Activated B cell treated with CpG ODN at 0.5 μM for 24 hours (primary cell): ENCODE measurements at places on chromosomes 2 and 18. TPM values are rescaled to one million over a fixed set of nuclear protein-coding genes. Genes with fewer than 3 reads are reported as not detected.

Gene PLA2R1
- not detected in 2 replicates for total RNA-seq

DNA sequence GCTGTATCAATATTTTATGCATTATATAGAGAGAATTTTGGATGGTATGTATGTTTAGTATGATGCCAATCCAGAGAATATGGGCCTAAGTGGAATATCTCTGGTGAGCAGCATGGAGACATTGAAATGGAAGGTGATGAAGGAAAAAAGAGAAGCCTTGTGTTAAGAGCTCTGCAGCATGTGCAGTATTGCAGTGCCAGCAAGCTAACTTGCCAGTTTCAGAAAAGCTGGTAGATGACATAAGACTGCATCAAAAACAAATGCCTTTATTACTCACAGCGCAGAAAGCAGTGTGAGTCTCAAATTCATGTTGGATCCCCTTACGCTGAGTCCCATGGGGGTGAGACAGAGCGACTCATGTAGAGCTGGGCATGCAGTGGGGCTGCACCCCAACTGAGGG lies 280.2 kb downstream of the CTNNA2 start:
- no peak for DNase-seq

GRCh38 chr18:64099244-64099643 lies 49.6 kb downstream of the LINC00305 start:
- DNase-seq, result no peak

Gene L3MBTL4
- total RNA-seq, result 10.6 and 12.3 TPM in 2 replicates

GRCh38 chr2:130337735-130338325 lies 4.9 kb upstream of the IMP4 start:
- DNase-seq, result no peak

Gene ADD2
- total RNA-seq, result 12.5 and 15.4 TPM in 2 replicates

- DNase-seq, result no peak
Measured at GRCh38 chr18:58313491-58314032, 269.5 kb downstream of the NEDD4L start.

- no peak for DNase-seq
Measured at GRCh38 chr2:134647607-134648256, 71.1 kb downstream of the TMEM163 start.

- DNase-seq, result no peak
Measured at GRCh38 chr2:181632733-181633401, 24.0 kb downstream of the CERKL start.

DNA sequence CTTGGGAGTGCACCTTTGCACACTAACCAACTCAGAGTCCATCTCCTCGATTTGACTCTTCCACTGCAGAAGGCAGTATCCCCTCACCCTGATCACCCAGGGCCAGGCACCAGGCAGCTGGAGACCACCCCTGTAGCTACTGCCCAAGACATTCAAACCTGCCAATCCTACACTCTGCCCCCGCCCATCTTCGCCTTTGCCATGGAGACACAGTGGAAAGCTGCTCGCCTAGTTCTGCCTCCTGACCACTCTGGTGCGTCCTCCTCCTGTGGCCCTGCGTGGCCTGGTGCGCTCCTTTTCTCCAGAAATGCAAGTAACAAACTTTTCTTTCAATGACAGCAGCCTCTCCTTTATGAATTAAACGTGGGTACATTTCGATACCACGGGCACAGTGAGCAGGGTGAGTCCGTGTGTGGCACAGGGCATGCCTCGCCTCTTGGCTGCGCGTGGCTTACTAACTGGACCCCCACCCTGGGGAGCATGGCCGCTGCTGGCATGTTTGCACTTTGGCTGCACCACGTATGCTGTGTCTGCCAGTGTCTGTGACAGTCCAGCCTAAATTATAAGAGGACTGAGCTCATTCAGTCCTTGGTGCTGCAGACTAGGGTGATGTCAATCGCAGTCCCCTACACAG lies 47.6 kb downstream of the LONRF2 start:
- DNase-seq, result no peak

- DNase-seq, result no peak
Measured at GRCh38 chr2:74534411-74534810, 4.7 kb downstream of the HTRA2 start.

DNA sequence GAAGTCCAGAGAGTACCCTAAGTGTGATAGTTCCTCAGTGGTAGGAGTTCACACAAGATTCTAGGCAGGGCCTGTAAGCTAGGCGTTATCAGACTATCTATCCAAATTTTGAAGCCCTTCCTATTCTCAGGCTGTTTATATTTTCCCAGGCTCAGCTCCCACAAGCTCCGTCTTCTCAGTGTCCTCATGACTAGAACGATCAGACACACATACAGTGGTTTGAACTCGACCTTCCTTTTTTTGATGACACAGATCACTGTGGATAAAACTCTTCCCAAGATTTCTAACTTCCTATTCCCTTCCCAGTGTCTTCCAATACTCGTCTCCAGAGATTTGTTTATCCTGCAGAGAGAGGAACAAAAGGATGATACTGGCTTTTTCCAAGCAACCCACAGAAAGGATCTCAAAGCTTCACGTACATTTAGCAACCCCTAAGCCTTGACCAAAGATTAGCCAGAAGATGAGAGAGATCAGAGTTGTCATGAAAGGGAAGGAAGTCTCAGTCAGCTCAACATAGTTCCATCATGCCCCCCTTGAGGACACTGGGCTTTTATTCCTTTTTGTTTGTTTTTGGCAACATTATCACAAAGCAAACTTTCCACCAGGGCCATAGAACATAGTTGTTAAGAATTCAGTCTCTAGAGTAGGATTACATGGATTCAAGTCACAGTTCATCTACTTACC lies 42.3 kb upstream of the DOK6 start:
- DNase-seq, result no peak

- no peak for DNase-seq
Measured at GRCh38 chr2:236986524-236987330, 99.0 kb upstream of the COPS8 start.

DNA sequence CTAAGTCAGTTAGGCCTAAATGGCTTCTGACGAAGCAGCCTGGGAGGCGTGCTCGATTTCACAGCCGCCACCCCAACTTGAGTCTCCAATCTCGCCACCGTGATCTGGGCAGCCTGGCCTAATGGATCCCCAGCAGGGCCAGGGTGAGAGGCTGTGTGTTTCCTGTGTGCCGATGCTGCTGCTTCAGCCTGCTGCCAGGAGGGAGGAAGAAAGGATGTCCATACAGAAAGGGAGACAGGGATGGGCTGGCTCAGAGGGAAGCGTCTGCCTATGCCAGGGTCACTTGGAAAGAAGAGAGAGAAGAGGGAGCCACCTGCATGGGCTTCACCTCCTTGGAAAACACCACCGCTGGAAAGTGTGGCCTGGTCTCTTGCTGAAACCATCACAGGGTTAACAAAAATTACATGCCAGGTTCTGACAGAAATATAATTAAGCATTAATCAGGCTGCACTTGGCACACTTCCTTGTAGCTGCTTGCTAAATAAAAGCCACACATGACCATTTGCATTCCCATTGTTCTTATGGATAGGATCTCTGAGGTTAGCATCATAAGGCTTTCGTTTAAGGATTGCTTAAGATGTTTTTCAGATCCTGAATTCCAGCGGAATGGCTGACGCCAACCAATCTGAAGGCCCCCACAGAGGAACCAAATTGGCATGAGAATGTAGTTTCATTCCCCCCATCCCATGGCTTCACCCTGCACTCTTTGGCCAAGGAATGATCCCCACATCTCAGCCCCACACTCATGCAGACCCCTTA lies 108.8 kb upstream of the SLC1A4 start:
- DNase-seq, result no peak

GRCh38 chr2:107008843-107009242 lies 122.9 kb upstream of the ST6GAL2 start:
- DNase-seq, result no peak

- DNase-seq, result no peak
Measured at GRCh38 chr2:41771710-41772109, 276.1 kb upstream of the PKDCC start.

Gene IL37
- total RNA-seq, result not detected in 2 replicates

DNA sequence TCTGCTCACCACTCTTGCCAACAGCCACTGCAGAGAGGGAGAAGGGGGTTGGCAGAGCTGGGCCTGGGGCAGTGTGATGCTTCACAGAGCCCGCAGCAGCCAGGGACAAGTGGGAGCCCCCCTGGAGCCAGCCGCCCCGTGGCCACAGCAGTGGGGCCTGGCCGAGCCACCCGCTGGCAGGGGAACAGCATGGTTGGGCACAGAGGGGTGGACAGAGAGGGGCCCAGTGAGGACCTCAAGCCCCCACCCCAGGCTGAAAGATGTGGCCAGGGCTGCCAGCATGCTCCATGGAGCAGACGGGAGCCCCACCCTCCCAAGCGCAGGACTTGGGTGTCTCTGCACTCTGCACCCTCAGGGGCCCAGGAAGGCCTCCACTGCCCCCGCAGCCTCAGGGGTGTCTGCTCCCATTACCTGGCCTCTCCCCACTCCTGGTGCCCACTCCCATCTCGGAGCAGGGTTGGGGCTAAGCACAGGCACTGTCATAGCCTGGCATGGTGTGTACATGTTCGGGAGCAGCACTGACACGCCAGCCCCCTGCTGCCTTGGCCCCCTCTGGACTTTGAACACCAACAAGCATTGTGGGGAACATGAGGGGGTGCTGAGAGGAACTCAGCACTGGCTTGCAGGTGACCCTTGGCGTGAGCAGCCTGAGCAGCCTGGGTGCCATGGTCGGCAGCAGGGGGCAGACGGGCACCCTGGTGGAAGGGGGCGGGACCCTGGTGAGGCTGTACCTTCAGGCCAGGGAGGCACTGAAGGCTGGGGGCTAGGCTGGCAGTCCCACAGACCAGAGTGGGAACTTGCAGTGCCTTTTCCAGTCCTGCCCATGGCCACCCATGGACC lies 279.6 kb upstream of the CYP26B1 start:
- no peak for DNase-seq

DNA sequence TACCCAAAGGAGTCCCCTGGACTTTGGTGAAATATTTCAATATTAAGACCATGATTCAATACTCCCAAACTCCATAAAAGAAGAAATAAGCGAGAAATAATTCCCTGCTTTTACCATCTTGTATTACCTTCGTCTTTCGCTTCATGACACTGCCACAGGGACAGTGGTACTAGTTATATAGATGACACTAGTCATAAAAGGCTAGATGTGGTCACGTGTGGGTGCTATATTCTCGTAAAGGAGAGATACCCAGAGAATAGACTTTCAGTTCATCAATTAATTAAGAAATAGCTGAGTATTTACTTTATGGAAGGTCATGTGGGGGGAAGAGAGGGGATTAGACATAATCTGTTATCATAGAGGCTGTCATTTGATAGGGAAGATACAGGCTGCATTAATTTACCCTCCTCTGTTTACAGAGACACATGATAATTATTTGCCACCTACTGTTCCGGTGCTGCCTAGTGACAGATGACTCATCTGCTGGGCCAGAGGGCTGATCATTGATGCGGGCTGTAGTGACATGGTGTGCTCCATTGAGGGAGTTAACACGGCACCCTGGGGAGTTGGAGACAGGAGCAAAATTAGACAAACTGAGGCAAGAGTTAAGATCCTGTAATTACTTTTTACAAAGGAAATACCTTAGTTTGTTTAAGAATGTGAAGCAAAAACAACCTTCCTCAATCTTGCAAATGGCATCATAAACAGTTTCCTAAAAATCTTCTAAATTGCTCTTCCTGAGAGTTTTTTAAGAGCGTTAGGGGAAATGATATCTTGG lies 78.2 kb upstream of the ITGB6 start:
- no peak for DNase-seq

- DNase-seq, result no peak
Measured at GRCh38 chr2:56248965-56249742, 65.4 kb downstream of the CCDC85A start.

GRCh38 chr2:192267484-192267883 lies 72.8 kb upstream of the TMEFF2 start:
- DNase-seq, result no peak

DNA sequence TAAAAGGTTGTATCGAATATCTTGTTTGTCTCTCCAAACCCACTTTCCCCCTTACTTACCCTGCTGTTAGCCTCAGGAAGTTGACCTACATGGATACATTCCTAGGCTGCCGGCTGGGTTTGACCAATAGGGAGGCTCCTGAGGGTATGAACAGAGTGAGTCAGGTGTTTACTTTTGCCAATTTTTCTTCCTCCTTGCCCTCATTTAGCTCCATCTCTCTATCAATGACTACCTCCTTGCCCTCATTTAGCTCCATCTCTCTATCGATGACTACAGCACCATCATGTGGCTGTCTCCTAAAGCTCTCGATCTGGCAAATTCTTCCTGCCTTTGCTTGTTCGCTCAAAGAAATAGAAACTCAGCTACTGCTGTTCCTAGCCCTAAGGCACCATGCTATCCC lies 571.9 kb upstream of the CRIM1 start:
- DNase-seq, result no peak

Gene CRYBA2
- total RNA-seq, result not detected in 2 replicates

Gene GGCX
- total RNA-seq, result 30.0 and 30.7 TPM in 2 replicates

Gene RAD51AP2
- total RNA-seq, result not detected in 2 replicates

GRCh38 chr2:118464046-118464445 lies 375.8 kb downstream of the INSIG2 start:
- no peak for DNase-seq

DNA sequence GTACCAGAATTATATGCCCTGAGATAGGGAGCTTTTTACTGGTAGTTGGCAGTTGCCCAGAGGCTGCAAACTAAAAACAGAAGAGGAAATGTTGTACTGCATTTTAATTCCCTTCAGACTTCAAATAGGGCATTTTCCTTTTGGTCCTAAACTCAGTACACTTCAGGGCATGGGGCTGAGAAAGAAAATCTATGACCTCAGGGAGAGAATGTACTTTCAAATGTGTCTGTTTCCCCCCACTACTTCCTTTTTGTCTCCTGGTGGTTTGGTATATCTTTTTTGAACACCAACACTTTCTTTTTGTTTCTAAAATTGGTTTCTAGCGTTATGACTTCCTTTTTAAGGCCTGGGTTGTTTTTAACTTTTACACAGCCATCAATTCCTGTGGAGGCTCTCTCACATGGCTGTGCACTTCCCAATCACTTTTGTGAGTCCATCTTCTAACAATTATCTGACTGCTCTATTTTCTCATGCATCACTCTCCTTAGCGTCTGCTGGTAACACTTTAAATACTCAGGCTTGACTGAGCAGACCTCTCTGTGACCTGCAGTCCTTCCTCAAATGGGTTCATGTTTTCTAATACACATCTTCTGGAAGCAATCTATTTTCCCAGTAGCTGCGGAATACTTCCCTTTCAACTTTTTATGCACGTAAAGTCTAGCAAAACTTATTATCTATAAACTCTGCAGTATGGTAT lies 596.0 kb downstream of the LRP1B start:
- DNase-seq, result no peak

GRCh38 chr2:217792626-217793527 lies 209.9 kb downstream of the TNS1 start:
- DNase-seq, result no peak

DNA sequence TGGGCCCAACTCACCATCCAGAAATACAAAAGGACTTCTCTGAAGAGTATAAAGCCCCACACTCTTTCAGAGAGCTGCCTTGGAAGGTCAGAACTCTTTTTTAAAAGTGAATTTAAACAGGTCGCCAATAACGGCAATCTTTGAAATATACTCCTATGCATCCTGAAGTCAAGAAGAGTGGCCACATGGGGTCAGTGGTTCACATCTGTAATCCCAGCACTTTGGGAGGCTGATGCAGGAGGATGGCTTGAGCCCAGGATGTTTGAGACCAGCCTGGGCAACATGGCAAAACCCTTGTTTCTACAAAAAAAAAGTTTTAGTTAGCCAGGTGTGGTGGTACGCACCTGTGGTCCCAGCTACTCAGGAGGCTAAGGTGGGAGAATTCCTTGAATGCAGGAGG lies 68.1 kb upstream of the FZD7 start:
- no peak for DNase-seq
